ENCODE measurements at places on chromosomes 11 and 22. TPM values are rescaled to one million over a fixed set of nuclear protein-coding genes. Genes with fewer than 3 reads are reported as not detected.

DNA sequence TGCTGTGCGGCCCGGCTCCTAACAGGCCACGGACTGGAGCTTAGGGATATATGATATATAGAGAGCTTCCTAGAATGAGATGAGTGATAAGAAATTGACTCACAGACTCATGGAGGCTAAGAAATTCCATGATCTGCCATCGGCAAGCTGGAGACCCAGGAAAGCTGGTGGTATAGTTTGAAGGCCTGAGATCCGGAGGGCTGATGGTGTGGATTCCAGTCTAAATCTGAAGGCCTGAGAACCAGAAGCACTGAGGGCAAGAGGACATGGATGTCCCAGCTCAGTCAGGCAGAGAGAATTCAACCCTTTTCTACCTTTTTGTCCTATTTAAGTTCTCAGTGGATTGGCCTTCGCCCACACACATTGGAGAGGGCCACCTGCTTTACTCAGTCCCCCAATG is 564.8 kb downstream of the TBC1D22A start:
- H3K27ac ChIP-seq = no peak overlapping the region
- H3K4me3 ChIP-seq = no peak overlapping the region
- H3K36me3 ChIP-seq = no peaks in the 10 kb centered on the region
- DNase-seq = no peak
- H3K4me1 ChIP-seq = no peaks in the 10 kb centered on the region

GRCh38 chr11:62545437-62546243 is 966 bp downstream of the AHNAK start:
- H3K27me3 ChIP-seq = peaks cover 57% of the 10 kb centered on the region
- H3K4me1 ChIP-seq = peaks cover 35% of the 10 kb centered on the region
- H3K4me3 ChIP-seq = peak overlapping the region; percentile 69
- DNase-seq = peak; percentile 85
- H3K36me3 ChIP-seq = no peaks in the 10 kb centered on the region

GRCh38 chr11:26087120-26087935 is 244.6 kb upstream of the ANO3 start:
- no peak overlapping the region for H3K27ac ChIP-seq
- no peaks in the 10 kb centered on the region for H3K4me1 ChIP-seq
- H3K4me3 ChIP-seq = no peak overlapping the region
- H3K36me3 ChIP-seq = no peaks in the 10 kb centered on the region
- no peak for DNase-seq

DNA sequence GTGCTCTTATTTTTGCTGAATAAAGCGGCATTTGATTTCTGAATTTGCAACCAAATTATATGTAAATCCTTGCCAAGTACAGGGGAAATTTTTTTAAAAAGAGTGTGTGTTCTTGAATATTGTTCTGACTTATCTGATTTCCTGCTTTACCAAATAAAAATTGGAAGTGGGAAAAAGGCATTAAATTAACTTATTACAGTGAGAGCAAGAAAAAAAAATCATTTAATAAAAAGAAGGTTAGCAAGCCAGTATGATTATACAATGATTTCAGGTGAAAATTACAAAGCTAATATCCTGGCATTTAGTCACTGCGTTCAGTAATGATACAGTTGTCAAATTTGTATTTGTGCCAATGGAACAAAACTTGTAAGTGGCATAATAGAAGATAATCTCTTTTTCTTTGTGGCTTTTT is 82.1 kb upstream of the PPARA start:
- no peak overlapping the region for H3K27ac ChIP-seq
- peaks cover 28% of the 10 kb centered on the region for H3K27me3 ChIP-seq
- no peak for DNase-seq
- H3K36me3 ChIP-seq = no peaks in the 10 kb centered on the region

DNA sequence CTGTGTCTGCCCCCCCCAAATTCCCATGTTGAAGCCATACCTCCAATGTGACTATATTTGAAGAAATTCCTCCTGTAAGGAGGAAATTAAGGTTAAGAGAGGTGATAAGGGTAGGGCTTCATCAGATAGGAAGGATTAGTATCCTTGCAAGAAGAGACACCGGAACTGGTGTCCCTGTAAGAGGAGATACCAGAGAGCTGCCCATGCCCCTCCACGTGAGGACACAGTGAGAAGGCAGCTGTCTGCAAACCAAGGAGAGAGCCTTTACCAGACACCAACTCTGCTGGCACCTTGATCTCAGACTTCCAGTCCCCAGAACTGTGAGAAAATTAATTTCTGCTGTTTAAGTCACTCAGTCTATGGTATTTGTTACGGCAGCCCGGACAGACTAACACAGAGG is 109.3 kb downstream of the ARFGAP2 start:
- DNase-seq = no peak
- H3K4me3 ChIP-seq = no peak overlapping the region
- no peaks in the 10 kb centered on the region for H3K4me1 ChIP-seq
- H3K36me3 ChIP-seq = no peaks in the 10 kb centered on the region
- H3K27me3 ChIP-seq = no peaks in the 10 kb centered on the region

MMP10 gene
- not detected for total RNA-seq

APOL5 gene
- not detected for total RNA-seq

DNA sequence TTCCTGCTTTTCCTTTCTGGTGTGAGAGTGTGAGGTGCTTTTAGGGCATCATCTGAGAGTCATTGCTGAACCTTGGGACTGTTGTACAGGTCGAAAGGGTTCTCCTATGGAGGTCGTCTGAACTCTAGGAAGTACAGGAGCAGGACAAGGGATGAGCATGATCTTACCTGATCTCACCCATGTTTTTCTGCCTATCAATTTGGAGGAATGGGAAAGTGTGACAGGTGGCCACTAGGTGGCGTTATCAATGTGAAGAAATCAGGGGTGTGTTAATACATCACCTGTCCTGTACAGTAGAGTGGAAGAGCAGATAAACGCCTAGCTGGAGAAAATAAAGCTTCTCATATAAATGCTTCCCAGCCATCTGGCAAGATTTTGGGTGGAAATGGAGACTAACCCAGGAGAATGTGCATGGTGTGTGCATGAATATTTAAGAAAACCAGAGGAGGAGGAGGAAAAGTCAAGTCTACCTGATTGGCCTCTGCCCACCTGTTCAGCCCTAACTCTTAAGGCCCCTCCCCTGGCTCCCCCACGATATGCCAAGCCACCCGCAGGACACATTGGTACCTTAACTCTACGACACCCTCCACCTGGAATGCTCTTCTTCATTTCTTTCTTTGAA is 72.0 kb upstream of the NARS2 start:
- no peaks in the 10 kb centered on the region for H3K27me3 ChIP-seq
- no peaks in the 10 kb centered on the region for H3K36me3 ChIP-seq
- H3K4me1 ChIP-seq = no peaks in the 10 kb centered on the region
- H3K27ac ChIP-seq = no peak overlapping the region

DNA sequence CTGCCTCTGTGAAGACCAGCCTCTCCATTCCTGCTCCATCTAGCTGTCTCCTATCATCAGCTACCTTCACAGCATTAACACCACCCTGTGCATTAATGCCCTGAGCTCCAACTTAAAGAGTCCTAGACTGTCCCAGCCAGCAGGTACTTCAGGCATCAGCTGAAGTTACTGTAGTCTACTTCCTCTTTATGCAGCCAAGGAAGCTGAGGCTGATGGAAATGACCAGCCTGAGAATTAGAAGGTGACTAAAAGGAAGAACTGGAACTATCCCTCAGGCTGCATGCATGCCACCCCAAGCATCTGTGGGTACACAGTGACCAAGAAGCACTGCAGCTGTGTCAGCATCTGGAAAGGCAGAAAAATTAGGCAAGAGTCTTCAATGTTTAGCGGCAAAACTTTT is 28.2 kb downstream of the MS4A10 start:
- no peaks in the 10 kb centered on the region for H3K36me3 ChIP-seq
- H3K4me1 ChIP-seq = no peaks in the 10 kb centered on the region

- H3K27ac ChIP-seq = no peak overlapping the region
- no peaks in the 10 kb centered on the region for H3K4me1 ChIP-seq
- H3K27me3 ChIP-seq = no peaks in the 10 kb centered on the region
These were observed 862 bp downstream of the TPP1 start for GRCh38 chr11:6618117-6619003.

SPTBN2 gene
- 71.4 TPM for total RNA-seq

GRCh38 chr11:60951606-60951903 is 421 bp downstream of the SLC15A3 start:
- H3K4me3 ChIP-seq = peak overlapping the region; percentile 66
- peaks cover 12% of the 10 kb centered on the region for H3K27me3 ChIP-seq
- peaks cover 18% of the 10 kb centered on the region for H3K4me1 ChIP-seq
- no peak for DNase-seq

GRCh38 chr11:74276581-74276980 is 34.9 kb downstream of the P4HA3 start:
- H3K27ac ChIP-seq = no peak overlapping the region
- H3K4me1 ChIP-seq = no peaks in the 10 kb centered on the region
- no peak overlapping the region for H3K4me3 ChIP-seq
- no peaks in the 10 kb centered on the region for H3K36me3 ChIP-seq
- no peak for DNase-seq
- H3K27me3 ChIP-seq = no peaks in the 10 kb centered on the region

DNA sequence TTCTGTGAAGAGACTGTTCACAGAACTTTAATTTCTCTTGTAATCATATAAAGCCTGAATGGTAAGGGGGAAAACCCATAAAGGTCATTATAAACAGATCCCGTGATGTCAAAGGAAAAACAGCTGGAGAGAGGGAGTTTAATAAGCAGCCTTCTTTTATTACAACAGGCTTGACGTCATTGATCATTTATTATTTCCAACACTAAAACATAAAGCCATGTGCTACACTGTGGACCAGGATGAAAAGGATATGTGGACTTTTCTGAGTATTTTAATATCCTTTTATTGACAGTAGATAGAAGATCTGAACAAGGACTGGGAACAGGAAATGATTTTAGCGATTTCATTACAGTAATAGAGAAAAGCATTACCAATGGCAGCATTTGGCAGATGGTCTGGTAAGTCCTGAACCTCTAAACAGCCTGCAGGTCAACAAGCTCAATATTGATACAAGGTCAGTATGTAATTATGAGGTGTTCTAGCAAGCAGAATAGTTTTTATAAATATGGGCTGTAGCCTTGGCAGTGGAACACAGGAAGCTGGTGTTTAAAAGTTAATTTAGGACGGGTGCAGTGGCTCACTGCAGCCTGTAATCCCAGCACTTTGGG is 25.1 kb upstream of the TPH1 start:
- no peak overlapping the region for H3K27ac ChIP-seq
- no peak for DNase-seq
- H3K27me3 ChIP-seq = no peaks in the 10 kb centered on the region
- no peak overlapping the region for H3K4me3 ChIP-seq
- H3K36me3 ChIP-seq = no peaks in the 10 kb centered on the region

GRCh38 chr11:130022799-130023198 is 20.2 kb upstream of the PRDM10 start:
- no peak for DNase-seq
- no peaks in the 10 kb centered on the region for H3K36me3 ChIP-seq
- no peak overlapping the region for H3K4me3 ChIP-seq
- H3K27ac ChIP-seq = no peak overlapping the region

GRCh38 chr22:22154040-22154439 is 90.5 kb upstream of the VPREB1 start:
- H3K27ac ChIP-seq = no peak overlapping the region
- H3K36me3 ChIP-seq = no peaks in the 10 kb centered on the region
- DNase-seq = no peak
- peaks cover 81% of the 10 kb centered on the region for H3K27me3 ChIP-seq

DNA sequence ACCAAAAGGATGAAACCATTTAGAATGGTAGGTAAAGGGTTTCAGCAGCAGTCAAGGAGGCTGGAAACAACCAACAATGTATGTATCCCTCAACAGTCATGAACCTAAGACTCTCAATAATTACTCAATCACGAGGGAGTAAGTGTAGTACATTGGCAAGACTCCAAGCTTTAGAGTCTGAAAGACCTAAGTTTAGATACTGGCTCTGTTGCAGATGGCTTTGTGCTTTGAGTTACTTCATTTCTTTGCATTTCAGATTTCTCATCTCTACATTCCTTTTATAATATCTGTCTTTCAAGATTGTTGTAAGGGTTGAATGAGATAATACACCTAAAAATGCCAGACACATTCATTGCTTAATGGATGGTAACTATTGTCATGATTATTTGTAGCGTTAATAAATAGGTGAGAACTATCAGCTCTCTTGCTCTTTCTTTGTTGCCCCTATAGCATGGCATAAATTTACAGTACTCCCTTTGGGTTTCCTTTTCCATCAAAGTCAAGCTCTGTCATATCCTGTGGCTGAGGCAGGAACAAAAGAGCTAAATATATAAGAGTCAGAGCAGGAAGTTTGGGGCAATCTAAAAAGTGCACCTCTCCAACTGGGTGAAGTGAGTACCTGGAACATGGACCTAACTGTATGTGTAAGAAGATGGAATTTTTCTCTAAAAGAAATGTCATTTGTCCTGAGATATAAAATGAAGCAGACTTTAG is 228.2 kb upstream of the ZC3H12C start:
- H3K4me1 ChIP-seq = no peaks in the 10 kb centered on the region
- DNase-seq = no peak

C22orf42 gene
- not detected for total RNA-seq

MUS81 gene
- 30.2 TPM for total RNA-seq

OR8H3 gene
- not detected for total RNA-seq

XKR3 gene
- total RNA-seq = 0.25 TPM

Data from H1 (cell line).